ENCODE measurements at places on chromosomes 7 and 10.

GRCh38 chr7:19677180-19677579 lies 31.7 kb downstream of the POLR1F start:
- no peak for DNase-seq

DNA sequence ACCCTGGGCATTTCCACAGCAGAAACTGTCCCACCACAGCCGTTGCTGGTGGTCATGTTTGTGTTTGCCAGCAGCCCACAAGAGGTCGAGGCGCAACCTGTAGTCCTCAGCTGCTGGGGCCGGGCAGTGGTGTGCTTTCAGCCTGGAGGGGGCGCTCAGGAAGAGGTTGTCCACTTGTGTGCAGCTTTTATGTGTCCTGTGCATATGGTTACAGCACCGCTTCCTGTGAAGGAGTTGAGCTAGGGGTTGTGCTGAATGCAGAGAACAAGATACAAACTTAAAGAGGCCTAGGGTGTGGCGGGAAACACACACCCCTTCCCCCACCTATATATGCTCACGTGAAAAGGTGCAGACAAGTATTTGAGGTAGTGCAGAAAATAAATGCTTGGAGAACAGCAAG lies 29.5 kb upstream of the PFKFB3 start:
- no peak for DNase-seq

- peak; percentile 13 for DNase-seq
Measured at GRCh38 chr7:77799078-77799964, 748 bp downstream of the PHTF2 start.

GRCh38 chr10:14995964-14996565 lies 36.9 kb downstream of the MEIG1 start:
- DNase-seq = no peak

DNA sequence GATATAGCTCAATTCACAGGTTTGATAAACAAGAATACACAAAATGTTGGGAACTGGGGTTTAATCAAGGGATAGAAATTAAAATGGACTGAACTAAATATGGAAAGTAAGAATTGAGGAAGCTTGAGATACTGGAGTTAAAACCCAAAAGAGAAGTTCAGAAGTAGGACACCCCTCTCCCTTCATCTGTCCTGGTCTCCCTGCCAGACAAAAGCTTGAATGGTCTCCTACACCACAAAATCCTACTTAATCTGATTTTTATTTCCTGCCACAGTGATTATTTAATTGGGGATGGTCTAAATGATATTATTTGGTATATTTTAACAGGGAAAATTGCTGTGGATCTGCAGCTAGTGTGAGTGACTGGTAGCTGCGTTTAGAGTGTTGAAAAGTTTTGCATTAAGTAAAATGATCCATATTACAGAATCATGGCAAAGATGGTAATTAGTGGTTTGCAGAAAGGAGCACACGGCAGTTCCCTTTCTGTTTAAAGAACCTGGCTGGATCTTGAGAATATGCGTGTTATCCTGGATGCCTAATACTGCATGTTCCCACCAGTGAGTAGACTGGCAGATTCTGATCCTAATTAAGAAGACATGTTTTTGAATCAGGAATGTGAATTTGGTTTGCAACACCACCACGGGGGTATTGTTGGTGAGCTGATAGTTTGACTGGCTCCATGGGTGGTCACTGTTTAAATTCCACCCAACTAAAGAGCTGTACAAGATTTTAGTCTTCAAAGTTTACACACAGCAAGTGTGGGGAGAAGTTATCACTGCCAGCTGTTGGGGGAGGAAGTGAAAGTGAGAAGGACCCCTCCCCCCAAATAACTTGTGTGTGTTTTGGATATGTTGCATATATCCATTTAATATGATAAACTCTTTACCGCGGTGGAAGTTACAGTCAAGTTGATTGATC lies 5.5 kb downstream of the RBM20 start:
- no peak for DNase-seq

GRCh38 chr7:39602351-39602750 lies 21.0 kb upstream of the RALA start:
- DNase-seq = no peak

- no peak for DNase-seq
Measured at GRCh38 chr7:23685731-23686130, 5.7 kb downstream of the FAM221A start.

- peak; percentile 16 for DNase-seq
Measured at GRCh38 chr10:12729885-12730284, 271.6 kb downstream of the CCDC3 start.

GRCh38 chr10:100508691-100509150 lies 10.9 kb downstream of the SEC31B start:
- no peak for DNase-seq

GRCh38 chr10:128063736-128064107 lies 62.5 kb downstream of the MKI67 start:
- DNase-seq = no peak
